ENCODE measurements at places on chromosomes 4 and X.
A peak's percentile ranks its signal among the peaks of the same experiment; 100 is the strongest.

DNA sequence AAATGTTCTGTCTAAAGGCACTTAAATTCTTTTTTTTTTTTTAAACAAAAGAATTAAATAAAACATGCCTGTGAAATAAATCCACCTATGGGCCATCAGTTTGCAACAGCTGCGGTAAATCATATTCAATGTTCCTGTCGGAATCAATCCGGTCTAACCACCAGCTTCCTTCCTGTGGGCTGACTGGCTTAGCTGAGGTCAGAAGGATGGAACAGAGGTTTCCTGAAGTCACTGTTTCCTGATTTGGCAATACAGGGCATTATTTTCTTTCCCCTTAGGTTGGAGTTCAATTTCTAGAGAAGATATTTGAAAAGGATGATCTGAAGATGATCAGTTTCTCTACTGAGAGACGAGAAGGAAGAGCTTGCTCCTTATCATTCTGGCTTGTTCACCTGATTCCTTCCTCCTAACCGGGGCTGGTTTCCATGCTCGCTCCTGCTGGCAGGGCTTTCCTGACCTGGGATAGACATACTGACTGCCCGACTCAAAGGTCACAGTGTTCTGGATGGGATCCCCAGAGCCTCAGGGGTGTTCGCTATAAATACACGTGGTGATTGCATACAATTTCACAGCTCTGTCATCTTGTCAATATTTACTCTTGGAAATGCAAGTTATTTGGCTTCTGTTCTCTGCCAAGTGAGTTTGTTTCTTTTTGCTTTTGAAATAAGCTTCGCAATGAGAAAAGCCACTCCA lies 21.7 kb downstream of the PDLIM3 start:
- DNase-seq: no peak

- DNase-seq: peak; percentile 87
Observed at GRCh38 chr4:16626945-16627344, 271.5 kb downstream of the LDB2 start.

DNA sequence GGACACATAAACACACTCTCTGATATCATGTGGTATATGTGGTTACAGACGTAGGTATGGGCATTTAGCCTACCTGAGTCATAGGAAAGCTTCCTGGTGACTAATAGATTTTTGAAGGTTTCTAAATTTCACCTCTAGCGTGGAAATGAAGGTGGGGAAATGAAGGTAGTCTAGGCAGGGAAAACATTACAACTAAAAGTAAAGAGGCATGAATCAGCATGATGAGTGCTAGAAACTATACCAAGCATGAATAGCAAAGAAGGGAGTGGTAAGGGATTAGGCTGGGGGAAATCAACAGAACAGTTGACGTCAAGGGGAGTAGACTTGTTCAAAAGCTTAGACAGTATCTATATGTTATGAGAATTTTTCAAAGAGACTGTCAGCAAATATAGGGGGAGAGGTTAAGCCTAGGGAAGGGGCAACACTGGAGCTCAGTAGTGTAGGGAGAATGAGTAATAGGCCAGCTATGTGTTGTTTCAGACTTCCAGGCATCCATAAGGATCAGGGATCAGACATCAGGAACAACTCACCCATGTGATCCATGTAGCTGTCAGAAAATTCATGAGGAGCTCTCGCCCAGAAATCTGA lies 279.3 kb upstream of the DIPK2B start:
- peak; percentile 86 for DNase-seq

GRCh38 chrX:9327747-9328145 lies 137.1 kb upstream of the TBL1X start:
- DNase-seq: no peak

- no peak for DNase-seq
Observed at GRCh38 chrX:57156397-57157049, 19.3 kb upstream of the SPIN2A start.
